ENCODE measurements at places on chromosomes 2 and 18. TPM values are rescaled to one million over a fixed set of nuclear protein-coding genes. Genes with fewer than 3 reads are reported as not detected.

GRCh38 chr2:160816916-160817499 lies 323.4 kb upstream of the RBMS1 start:
- no peak for DNase-seq

GRCh38 chr2:27214941-27215340 lies 2.2 kb upstream of the CAD start:
- no peak for DNase-seq

Gene MOB4
- 31.0 TPM for total RNA-seq

DNA sequence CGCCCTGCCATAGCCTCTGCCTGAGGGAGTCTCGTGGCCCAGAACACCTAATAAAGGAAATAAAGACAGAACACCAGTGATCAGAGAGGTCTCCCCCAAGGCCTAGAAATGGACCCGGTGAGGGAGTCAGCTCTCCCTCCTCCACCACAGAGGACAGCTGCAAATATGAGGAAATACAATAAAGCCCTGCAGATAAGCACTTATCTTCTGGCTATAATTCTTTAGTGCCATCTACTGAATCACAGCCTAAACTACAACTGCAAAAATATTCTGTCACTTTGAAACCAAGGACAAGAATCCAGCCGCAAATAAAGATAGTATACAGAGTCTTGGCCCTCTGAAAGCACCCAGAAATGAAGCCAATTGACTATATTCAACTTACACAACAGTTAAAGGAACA lies 42.4 kb upstream of the TACR1 start:
- no peak for DNase-seq

GRCh38 chr2:223008162-223008561 lies 43.8 kb upstream of the KCNE4 start:
- peak; percentile 57 for DNase-seq

- DNase-seq: no peak
Measured at GRCh38 chr2:207155516-207156444, 10.0 kb downstream of the KLF7 start.

- no peak for DNase-seq
Measured at GRCh38 chr2:6650311-6650710, 215.4 kb downstream of the CMPK2 start.

Gene TMEM198
- total RNA-seq: 3.8 TPM

GRCh38 chr2:230666885-230667712 lies 45.5 kb upstream of the CAB39 start:
- DNase-seq: peak; percentile 56

- DNase-seq: peak; percentile 2
Measured at GRCh38 chr2:153163055-153163454, 315.5 kb downstream of the RPRM start.

- no peak for DNase-seq
Measured at GRCh38 chr2:446303-446874, 158.5 kb upstream of the ALKAL2 start.

Gene UNC80
- total RNA-seq: 0.27 TPM

Gene ZSWIM2
- not detected for total RNA-seq

DNA sequence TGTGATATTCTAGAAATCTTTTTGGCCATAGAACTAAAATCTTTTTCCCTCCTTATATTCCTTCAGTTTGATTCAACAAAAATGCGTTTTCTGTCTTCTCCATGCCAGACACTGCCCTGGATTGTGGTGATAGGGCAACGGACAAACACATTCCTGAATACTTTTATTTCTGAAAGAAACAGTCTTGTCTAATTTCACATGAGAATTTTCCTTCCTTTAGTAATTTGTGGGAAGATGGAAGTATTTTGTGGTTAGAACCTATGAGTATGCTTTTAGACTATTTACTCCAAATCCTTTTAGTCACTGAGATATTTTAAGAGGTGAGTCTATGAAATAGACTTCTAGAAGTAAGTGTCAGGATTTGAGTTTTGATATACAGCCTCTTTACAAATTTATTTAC lies 49.6 kb downstream of the COL5A2 start:
- DNase-seq: peak; percentile 96

DNA sequence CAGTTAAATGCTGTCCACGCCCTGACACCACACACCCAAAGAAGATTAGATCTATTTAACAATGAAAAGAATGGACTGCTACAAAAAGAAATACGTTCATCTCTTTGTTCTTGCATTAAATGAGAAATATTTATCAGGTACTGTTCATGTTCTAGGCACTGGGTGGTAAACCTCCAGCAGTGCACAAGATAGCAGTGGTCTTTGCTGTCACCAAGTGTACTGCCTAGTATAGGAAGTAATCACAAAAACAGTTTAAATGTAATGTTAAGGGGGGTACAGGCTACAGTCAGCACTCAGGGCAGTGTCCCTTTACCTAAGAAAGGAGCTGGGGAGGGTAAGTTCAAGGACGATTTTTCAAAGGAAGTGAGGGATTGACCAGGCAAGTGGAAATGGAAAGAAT lies 443.6 kb downstream of the PARD3B start:
- no peak for DNase-seq

Gene EVX2
- not detected for total RNA-seq

Gene NEB
- 0.94 TPM for total RNA-seq

DNA sequence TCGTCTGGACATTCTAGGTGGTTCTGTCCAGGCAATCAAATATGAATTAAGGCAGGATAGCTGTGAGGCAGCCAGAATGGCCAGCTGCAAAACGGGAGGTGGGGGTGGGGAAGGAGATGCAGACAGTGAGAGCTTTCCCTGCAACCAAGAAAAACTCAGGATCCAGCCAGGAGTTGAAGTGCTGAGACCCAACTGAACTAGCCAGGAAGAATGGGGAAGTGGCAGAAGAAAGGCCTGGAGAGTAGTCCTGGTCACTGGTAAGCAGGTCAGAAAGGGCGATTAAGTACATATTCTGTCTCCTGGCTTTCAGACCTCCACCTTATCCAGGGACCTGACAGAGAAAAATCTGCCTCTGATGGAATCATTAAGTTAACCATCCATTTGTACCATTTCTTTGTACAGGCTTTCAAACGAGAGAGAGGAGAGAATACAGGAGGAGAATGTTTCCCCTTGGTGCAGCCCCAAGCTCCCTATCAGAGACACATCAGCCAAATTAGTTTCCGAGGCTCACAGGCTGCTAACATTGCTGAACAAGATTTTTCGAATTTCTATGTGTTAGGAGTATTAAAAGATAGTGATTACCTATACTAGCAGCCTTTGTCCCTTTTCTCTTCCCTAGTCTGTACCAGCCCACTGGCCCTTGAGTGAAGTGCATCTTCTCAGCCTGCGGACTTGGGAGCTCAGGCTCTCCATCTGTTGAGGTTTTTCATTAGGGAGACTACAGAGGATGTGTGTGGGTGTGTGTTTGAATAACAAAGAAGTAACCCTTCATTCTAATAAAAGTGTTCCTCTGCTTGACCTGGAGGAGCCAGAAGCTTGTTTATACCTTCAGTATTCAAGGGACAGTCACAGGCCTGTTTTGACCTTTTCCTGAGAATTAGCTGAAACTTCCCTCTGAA lies 12.5 kb upstream of the HOXD1 start:
- peak; percentile 59 for DNase-seq

Gene KIF1A
- total RNA-seq: 20.3 TPM

Data from astrocyte (in vitro differentiated cells and primary cell).